ENCODE measurements at places on chromosomes 12 and 14. TPM values are rescaled to one million over a fixed set of nuclear protein-coding genes. Genes with fewer than 3 reads are reported as not detected.
A peak's percentile ranks its signal among the peaks of the same experiment; 100 is the strongest.

SIX4 gene
- total RNA-seq = not detected

RASSF8 gene
- total RNA-seq = 0.35 TPM

DNA sequence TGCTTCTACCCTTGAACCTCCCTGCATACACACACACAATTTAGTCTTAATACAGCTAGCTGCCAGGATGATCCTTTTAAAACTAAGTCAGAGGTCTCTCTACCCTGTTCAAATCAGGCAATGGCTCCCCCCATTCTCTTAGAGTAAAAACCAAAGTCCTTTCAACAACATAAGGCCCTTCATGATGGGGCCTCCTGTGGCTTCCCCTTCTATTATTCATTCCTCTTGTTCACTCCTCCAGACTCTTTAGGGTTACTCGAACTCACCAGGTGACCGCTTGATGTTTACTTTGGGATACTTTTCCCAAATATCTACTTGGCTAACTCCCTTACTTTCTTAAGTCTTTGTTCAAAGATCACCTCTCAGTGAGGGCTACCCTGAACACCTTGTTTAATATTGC lies 30.4 kb downstream of the DENND5B start:
- H3K36me3 ChIP-seq = no peaks in the 10 kb centered on the region
- DNase-seq = no peak
- no peaks in the 10 kb centered on the region for H3K4me1 ChIP-seq
- H3K4me3 ChIP-seq = no peak overlapping the region
- no peak overlapping the region for H3K27ac ChIP-seq

- H3K4me3 ChIP-seq = no peak overlapping the region
- H3K27me3 ChIP-seq = no peaks in the 10 kb centered on the region
- H3K36me3 ChIP-seq = no peaks in the 10 kb centered on the region
- no peak overlapping the region for H3K27ac ChIP-seq
- H3K4me1 ChIP-seq = no peaks in the 10 kb centered on the region
Observed at GRCh38 chr12:15629108-15629507, 160.1 kb downstream of the EPS8 start.

DNA sequence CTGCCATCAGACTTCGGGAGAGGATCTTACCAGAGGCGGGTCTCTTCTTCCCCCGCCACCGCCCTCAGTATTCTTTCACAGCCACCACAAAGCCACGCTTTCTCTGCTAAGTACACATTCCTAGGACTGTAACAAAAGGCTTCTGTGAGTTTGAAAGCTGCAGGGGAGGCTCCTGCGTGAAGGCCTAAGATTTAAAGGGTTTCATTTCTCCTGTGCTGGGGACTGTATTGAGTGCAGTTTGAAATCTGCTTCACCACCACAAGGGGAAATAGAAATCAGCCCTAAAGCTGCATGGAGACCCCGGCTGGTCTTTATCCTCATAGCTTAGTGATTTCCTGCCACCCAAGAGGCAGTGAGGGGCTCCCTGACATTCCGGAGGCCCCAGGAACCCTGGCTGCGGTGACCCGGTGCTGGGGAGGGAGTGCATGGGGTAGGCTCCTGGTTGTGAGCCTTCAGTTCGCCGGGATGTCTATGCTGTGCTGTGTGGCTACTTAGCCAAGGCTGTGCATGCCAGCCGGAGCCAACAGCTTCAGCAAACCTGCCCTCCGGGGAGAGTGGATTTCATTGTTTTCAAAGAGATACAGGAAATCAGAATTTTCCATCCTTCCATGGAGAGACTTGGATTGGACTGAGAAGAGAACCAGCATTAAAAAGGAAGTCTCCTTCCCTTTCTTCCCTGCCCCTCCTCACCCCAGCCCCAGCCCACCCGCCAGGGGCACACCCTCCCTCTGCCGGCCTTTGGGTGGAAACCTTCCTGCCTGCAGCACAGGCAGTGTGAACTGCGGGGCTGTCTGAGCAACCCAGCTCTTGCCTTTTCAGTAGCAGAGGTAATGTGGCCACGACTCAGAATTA lies 163.3 kb downstream of the ETV6 start:
- peaks cover 14% of the 10 kb centered on the region for H3K4me1 ChIP-seq
- no peak overlapping the region for H3K4me3 ChIP-seq
- H3K36me3 ChIP-seq = no peaks in the 10 kb centered on the region
- H3K27ac ChIP-seq = peak overlapping the region; percentile 59

GRCh38 chr14:95319312-95320077 lies at the start of gene CLMN:
Gene CLMN, minus strand, starts transcription at chr14:95319908. Its CDS starts 116 bp downstream, at chr14:95319792.
- peak; percentile 62 for DNase-seq
- H3K4me3 ChIP-seq = peak within 1 kb of the TSS; percentile 31
- no peak within 1 kb of the TSS for H3K27ac ChIP-seq
- no peaks in the 10 kb centered on the region for H3K36me3 ChIP-seq

DNA sequence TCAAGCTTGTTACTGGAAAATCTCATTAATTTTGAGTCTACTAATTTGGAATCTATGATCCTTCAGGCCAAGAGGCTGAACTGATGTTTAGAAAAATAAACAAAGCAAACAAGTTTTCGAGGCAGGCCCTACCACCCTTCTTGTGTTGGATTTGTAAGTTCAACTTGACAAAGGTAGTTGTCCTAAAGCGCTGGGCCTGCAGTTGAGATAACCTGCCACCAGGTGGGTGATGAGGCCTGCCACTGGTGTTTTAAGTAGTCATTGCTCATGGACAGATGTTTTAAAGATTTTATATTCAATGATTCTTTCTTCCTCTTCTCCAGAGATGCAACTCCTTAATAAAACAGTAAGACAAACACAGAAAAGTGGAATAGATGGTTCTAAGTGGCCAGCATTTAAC lies 19.4 kb downstream of the ACVRL1 start:
- peaks cover 12% of the 10 kb centered on the region for H3K4me1 ChIP-seq
- H3K4me3 ChIP-seq = no peak overlapping the region
- DNase-seq = peak; percentile 70
- no peaks in the 10 kb centered on the region for H3K36me3 ChIP-seq
- H3K27me3 ChIP-seq = no peaks in the 10 kb centered on the region

- peaks cover 2% of the 10 kb centered on the region for H3K4me1 ChIP-seq
- no peak overlapping the region for H3K4me3 ChIP-seq
- H3K27me3 ChIP-seq = peaks cover 2% of the 10 kb centered on the region
- no peak overlapping the region for H3K27ac ChIP-seq
- no peak for DNase-seq
Observed at GRCh38 chr12:26229910-26230309, 34.5 kb downstream of the SSPN start.

DNA sequence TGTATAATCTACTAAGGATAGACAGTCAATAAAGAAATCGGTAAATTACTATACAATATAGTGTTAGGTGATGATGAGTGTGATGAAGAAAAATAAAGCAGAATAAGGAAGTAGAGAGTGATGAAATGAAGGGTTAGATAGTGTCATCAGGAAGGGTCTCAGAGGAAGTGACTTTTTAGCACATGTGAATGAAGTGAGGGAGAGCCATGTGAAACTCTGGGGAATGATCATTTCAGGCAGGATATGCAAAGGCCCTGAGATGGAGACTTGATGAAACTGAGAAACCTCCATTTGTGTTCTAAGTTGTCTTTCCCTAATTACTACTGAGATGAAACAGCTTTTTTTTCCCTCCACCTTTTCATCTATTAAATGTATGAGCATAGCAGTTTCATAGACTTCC lies 19.4 kb upstream of the GNPTAB start:
- H3K4me1 ChIP-seq = no peaks in the 10 kb centered on the region
- no peak overlapping the region for H3K4me3 ChIP-seq
- H3K27me3 ChIP-seq = no peaks in the 10 kb centered on the region
- no peak overlapping the region for H3K27ac ChIP-seq
- DNase-seq = no peak
